Ascending aorta (tissue), 2 donors: ENCODE measurements at places on chromosomes 1 and 21. TPM values are rescaled to one million over a fixed set of nuclear protein-coding genes. Genes with fewer than 3 reads are reported as not detected.
A peak's percentile ranks its signal among the peaks of the same experiment; 100 is the strongest.

DYNLT4 gene
- not detected for total RNA-seq

- H3K4me3 ChIP-seq: no peak overlapping the region
- DNase-seq: no peak
- no peak overlapping the region for H3K27ac ChIP-seq
- H3K27me3 ChIP-seq: no peaks in the 10 kb centered on the region
These were observed 45.2 kb downstream of the RPS6KA1 start for GRCh38 chr1:26574719-26575251.

SLAMF8 gene
- total RNA-seq: 6.7 TPM

DNA sequence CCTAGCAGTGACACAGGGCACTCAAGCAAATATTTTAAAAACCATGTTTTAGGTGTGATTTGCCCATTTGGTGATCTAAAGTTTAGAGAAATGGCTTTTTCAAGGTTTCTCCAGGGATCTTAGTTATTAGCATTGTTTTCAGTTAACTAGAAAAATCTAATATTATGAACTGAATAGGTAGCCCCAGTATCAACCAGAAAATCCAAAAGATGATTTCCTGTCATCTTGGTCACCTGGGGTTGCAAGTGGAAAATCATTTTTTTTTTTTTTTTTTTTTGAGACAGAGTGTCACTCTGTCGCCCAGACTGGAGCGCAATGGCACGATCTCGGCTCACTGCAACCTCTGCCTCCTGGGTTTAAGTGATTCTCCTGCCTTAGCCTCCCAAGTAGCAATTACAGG, 106.6 kb upstream of the FMN2 start:
- no peak for DNase-seq
- H3K4me3 ChIP-seq: no peak overlapping the region
- no peak overlapping the region for H3K27ac ChIP-seq
- no peaks in the 10 kb centered on the region for H3K27me3 ChIP-seq
- H3K4me1 ChIP-seq: no peaks in the 10 kb centered on the region

DNA sequence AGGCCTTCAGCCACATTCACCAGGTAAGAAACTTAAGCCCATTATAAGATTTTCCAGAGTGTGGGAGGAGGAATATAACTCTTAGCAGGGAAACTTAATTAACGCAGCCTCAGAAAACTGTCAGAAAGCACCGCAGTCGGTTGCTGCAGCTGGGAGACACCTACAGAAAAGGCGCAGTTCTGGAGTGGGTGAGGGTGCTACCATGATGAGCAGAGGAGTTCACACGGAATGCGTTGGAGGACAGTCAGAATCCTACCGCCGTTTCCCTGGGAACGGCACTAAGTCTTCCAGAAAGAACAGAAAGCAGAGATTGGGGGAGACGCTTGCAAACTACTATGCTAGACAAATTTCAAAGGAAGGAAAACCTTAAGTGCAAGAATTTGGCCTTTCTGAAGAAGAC, 6.4 kb downstream of the ACTN2 start:
- H3K36me3 ChIP-seq: no peaks in the 10 kb centered on the region
- H3K27me3 ChIP-seq: no peaks in the 10 kb centered on the region
- no peaks in the 10 kb centered on the region for H3K4me1 ChIP-seq
- no peak overlapping the region for H3K27ac ChIP-seq

DNA sequence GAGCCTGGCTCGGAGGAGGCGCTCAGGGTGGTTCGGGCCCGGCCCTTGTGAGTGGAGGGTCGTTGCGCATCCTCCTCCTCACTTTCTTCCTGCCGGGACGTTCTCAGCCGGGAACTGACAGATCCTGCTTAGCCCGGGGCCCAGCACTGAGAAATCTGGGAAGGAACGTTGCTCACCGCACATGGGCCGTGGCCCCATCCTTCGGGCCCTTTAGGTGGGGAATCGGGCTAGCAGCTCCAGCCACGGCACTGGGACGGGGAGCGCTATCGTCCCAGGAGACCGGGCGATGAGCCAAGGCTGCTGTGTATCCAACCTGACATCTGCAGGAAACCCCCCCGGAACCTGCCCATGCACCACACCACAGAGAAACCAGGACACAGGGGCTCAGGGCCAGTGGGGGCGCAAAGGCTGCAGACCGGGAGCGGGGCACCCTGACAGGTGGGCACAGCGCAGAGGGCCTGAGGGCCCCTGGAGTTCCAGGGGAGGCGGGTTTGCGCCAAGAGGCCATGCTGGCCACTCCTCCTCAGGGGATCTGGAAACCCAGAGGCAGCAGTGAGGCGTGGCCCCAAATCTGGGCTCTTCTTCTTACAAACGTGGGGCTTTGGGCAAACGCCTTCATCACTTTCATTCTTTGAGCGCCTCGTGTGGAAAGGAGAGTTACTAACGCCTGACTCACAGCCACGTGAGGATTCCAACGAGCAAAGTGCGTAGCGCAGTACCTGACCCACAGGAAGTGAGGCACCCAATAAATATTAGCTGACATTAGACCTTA, at the start of gene SH2D5:
Gene SH2D5 (minus strand): TSS at position 116 of the 772 bp plus-strand sequence. CDS start 4,659 bp downstream, outside the sequence.
- DNase-seq: peak; percentile 94
- H3K4me1 ChIP-seq: peaks cover 19% of the 10 kb centered on the region
- H3K27ac ChIP-seq: peak within 1 kb of the TSS; percentile 85
- H3K4me3 ChIP-seq: peak within 1 kb of the TSS; percentile 70
- H3K27me3 ChIP-seq: peaks cover 5% of the 10 kb centered on the region

CHRM3 gene
- total RNA-seq: 0.85 TPM

ZNF648 gene
- not detected for total RNA-seq

EPHA2 gene
- 42.7 TPM for total RNA-seq

- H3K27me3 ChIP-seq: no peaks in the 10 kb centered on the region
- no peak for DNase-seq
- no peak overlapping the region for H3K27ac ChIP-seq
- H3K36me3 ChIP-seq: no peaks in the 10 kb centered on the region
- no peak overlapping the region for H3K4me3 ChIP-seq
These were observed 169.8 kb downstream of the DAB1 start for GRCh38 chr1:57254022-57254421.
